ENCODE measurements at places on chromosomes 4 and X.

DNA sequence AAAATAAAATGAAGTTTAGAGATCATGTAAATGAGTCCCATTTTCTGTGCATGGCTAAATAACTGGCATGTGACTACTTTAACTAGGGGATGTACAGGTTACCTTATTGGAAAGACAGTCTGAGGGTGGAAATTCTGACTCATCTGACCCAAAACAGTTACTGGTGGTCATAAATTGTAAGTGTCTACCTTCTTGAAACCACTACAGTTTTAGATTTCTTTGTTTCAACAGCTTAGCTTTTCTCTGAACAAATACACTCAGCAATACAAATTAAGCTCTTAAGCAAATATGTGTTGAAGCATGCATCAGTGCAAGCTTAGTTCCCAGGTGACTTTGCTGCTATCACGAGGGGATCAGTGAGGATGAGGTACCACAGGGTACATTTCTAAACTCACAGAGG lies 60.7 kb upstream of the PGM2 start:
- no peak for DNase-seq

- DNase-seq, result no peak
Observed at GRCh38 chr4:26885912-26886274, 25.3 kb downstream of the STIM2 start.

GRCh38 chr4:37812713-37813112 lies 13.8 kb upstream of the PGM2 start:
- DNase-seq, result no peak

GRCh38 chr4:20362148-20362547 lies 110.4 kb downstream of the SLIT2 start:
- no peak for DNase-seq

DNA sequence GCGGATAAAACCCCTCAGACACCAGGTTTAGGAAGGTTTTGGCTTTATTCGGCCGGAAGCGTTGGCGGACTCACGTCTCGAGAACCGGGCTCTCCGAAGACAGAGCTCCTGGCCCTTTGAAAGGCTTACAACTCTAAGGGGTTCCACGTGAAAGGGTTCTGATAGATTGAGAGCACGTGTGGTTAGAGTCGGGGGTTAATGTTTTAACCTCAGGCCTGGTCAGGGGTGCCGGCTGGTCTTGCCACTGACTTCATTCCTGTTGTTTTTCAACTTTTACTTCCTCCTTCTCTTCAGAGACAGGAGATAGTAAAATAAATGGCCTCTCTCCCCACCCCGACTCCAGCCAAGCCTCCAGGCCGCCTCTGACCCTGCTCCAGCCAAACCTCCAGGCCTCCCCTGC lies 4.7 kb upstream of the ASMT start:
- DNase-seq, result no peak

DNA sequence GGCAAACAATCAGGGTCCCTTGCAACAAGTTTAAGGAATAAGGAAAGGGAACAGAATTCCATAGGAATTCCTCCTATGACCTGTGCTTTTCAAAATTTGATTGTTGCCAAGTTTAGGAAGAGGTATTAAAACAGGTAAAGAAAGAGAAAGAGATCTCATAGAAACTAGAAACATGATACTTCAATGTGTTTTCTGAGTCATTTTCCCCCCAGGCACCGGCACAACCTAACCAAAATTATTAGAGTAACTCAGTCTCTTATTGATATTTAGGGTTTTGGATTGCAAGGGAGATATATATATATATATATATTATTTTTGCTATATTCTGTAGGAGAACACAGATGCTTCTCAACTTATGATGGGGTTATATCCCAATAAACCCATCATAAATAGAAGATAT lies 278.0 kb upstream of the DKK2 start:
- no peak for DNase-seq

DNA sequence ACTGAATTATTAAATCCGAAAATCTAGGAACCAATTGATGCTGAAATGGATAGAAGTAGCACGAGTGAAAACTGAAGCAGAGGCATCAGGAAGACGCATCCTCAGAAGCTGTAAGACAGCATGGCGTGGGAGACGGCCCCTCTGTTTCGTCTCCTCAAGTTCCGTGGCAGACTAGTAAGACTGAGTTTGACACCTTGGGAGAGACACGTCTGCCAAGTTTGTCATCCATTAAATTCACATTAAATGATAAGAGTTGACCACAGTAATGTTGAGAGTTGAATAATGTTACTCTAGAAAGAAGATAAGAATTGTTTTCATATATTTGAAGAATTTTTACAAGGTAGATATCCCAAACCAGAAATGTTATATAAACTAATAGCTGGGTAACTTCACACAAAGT lies 736.1 kb upstream of the FRG1 start:
- no peak for DNase-seq

- DNase-seq, result no peak
Observed at GRCh38 chrX:97605271-97605670, 721.6 kb downstream of the RPA4 start.

DNA sequence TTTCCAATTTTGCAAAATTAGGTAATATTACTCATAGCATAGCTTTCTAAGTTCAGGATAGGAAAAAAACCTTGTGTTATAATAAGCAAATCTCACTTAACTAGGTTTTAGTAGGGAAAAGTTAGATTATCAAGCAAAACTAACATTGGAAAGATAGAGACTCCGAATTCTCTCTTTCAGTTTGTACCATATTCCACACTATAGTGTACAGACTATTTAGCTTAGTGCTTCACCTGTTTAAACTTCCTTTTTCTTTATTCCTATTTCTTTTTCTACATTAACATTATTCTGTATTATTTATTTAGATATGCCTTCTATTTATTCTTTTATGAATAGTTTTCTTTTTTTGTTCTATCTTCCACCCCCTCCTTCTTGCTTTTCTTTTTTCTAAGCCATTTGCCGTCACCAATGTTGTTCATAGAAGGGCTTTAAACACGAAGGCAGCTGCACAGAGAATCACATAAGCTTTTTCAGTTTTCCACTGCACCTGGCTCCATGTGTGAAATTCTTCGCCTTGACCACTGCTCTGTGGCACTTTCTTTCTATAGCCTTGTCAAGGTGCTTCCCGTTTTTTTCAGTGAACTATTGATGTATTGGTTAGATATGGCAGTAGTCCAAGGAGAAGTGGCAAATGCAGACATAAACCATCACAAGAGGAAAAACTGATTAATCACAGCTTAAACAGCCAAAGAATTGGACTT lies 8.5 kb downstream of the PCDH10 start:
- DNase-seq, result no peak

Measured in mesothelial cell of epicardium (in vitro differentiated cells).